ENCODE measurements at places on chromosomes 12 and 14.

DNA sequence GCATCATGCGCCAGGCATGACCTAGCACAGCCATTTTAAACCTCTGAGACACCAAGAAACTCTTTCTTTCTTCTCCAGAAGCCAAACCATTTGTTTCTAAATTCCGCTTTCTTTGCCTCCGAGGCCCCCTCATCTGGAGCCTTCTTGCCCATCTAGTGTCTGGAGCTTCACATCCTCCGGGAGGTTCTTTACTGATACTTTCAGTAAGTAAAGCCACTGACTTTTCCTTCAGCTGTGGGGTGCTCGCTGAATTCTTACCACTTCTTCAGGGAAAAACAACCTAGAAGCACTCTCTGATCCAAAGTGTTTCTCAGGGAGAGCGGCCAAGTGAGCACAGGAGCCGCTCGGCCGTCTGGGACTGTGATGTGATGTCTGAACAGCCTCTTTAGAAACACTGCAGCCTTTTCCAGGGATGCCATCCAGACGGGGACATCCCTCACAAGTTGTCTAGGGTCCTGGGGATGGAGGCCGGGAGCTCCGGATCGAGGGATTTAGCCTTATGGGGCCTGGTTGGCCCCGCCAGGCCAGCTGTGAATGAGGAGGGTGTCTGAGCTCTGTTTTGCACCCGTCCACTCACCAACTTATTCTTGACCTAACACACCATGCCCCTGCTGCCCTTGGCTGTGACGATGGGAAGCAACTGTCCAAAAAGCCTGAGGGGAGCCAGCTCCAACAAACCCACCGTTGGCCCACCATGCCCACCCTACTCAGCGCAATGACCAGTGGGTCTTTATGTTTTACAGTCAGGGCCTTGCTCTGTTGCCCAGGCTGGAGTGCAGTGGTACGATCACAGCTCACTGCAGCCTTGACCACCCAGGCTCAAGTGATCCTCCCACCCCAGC is 160.6 kb downstream of the ZFP36L1 start:
- DNase-seq, result no peak

DNA sequence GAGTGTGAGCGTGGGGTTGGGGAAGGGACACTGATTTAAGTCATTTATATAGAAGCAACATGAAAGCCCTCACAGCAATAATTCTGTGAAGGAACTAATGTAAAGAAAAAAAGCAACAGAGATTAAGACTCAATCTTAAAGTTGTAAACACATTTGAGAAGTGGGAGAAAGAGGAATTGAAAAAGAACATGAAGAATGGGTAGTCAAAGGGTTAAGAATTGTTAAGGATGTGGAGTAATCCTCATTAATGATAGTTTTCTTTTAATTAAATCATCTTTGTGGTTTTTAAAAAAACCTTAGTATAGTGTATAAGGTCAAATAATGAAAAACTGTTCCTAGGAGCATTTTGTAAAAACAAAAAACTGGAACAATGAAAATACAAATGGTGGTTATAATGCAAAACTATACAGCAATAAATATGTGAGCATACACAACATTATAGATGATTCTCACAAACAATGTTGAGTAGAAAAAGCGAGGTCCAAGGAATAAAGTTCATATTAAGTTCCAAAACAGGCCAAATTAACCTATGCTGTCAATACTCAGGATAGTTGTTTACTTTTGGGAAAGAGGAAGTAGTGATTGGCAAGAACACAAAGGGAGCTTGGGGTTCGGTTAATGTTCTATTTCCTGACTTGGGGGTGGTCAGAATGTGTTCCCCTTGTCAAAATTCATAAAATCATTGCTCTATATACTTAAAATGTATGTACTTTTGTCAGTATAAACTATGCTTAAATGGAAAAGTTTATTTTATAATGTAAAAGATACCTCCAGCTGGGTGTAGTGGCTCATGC is 120.4 kb upstream of the ATF7IP start:
- no peak for DNase-seq

GRCh38 chr14:59482541-59483331 is 1.5 kb downstream of the L3HYPDH start:
- no peak for DNase-seq

GRCh38 chr12:15808250-15808649 is 19.1 kb upstream of the EPS8 start:
- no peak for DNase-seq

DNA sequence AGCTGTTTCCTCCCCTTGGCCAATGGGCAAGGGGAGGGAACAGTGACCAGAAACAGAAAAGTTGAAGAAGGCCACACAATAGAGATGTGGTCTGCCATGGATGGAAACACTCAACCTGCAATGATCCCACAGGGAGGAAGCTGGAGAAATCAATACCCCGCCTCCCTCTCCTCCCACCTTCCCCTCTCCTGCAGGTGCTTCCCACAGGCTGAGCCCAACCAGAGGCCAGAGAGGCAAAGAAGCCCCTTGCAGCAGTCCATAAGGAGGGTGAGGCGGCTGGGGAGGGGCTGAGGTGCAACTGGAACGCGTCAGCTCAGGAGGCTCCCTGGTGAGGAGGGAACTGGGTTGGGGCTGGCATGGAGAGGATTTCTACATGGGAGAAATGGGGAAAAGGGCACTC is 84.0 kb downstream of the RNF34 start:
- no peak for DNase-seq

GRCh38 chr14:99150236-99150635 is 121.8 kb downstream of the BCL11B start:
- DNase-seq, result no peak

DNA sequence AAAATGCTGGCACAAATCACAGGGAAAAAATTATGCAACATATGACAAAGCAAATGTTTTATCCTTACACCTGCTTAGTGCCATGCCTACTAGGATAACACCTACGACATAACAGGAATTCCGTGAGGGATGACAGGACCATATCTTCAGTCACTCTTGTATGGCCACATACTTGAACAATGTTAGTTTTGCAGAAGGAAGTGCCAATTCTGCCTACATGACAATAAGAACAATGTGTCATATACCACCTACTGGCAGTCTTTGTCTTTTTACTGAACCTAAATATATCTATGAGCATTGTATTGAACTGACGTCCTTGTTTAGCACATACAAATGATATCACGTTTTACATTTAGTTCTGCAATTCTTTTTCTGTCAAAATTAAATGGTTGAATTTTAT is 234.0 kb downstream of the ADAMTS20 start:
- DNase-seq, result no peak

DNA sequence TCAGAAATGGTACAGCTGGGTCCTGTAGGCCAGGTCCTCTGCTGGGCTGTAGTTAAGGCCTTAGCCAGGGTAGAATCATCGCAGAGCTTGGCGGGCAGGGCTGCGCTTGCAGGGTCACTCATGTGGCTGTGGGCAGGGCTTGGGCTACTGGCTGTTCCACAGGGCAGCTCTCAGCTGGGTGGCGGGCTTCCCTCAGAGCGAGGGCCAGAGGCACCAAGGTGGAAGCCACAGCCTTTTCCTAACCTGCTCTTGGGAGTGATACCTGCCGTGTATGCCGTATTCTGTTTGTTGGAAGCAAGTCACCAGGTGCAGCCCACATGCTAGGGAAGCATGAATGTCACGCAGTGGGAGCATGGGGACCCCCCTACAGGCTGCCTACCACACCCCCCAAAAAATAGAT is 69.8 kb upstream of the RIN3 start:
- no peak for DNase-seq

DNA sequence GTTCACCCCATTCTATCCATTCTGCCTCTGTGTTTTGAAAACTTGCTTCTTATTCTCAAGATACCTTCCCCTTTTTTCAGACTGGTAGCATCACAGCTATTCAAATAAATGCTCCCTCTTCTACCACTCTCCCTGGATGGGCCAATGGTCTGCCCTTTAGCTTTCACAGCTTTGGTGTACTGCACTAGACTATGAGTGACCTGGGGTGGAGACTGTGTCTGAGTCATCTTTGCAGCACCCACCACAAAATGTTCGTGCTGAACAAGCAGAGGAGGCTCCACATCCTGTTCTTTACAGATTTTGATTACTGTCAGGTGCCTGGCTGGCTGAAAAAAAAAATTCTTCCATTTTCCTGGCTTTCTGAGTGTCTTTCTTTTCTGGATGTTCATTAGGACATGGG is 1104.1 kb upstream of the TMEM132C start:
- DNase-seq, result peak; percentile 38

DNA sequence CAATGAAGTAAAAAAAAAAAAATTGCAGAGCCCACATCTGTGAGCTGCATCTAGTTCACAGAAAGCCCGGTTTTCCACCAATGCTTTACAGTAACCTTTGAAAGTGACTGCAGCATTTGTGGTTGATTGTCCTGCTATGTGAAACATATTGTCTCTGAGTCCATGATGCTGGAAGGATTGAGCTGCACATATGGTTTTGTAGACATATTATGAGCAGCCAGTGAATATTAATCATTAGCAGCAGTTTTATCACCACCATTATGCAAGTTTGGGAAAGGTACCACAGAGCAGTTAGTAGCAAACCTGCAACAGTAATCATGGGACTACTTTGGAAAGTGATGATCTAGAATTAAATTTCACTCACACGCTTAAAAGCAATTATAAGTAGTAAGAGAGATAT is 151.5 kb upstream of the PRICKLE1 start:
- no peak for DNase-seq

DNA sequence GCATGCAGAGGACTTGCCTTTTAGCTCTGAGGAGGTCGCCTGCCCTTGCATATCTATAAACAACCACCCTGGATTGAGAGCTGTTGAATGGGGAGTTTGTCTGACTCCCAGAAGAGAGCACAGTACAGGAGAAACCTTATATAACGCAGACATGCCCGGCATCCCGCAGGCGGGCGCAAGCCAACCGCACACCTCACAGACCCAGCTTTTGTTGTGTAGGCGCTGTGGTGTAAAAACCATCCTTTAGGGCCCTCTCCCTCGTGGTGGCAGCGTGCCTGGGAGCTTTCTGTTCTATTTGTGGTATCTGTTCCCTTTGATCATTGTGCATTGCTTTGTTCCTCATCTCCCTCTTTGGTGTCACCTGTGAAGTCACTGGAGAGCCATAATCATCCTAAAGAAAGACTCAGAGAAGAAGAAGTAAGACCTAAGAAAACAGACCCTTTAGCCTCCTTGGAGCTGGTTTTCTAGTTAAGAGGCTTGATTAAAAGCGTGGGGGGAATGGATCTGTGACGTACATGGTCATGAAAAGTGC is 77.7 kb downstream of the ETV6 start:
- peak; percentile 45 for DNase-seq

Measured in stimulated activated CD4-positive, alpha-beta T cell treated with anti-CD3 and anti-CD28 coated beads, Interleukin-4, amount 100 ng/mL, for 48 hours (primary cell).